ENCODE measurements at places on chromosomes 7 and 10.

GRCh38 chr7:12573885-12574284 lies 3.4 kb downstream of the SCIN start:
- DNase-seq = no peak

- no peak for DNase-seq
Observed at GRCh38 chr10:63515002-63515763, 6.0 kb upstream of the REEP3 start.

DNA sequence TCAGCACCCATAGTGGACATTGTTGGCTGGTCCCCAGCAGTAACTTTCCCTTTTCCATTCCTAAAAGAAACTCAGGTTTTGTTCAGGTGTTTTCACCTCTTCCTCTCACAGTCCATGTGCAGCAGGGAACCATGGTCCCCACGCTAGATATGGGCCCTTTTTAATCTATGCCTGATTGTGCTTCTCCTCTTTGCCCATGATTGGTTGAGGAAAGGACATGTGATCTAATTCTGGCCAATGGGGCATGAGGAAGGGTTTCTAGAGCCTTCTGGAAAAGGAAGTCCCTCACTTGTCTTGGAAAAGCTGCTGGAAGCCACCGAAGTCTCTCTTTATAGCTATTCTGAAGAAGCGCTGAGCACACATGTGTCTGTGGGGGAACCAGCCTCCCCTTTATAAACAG lies 330.7 kb downstream of the ACTR3B start:
- DNase-seq = no peak

- DNase-seq = no peak
Observed at GRCh38 chr7:38169847-38170246, 8.2 kb upstream of the STARD3NL start.

DNA sequence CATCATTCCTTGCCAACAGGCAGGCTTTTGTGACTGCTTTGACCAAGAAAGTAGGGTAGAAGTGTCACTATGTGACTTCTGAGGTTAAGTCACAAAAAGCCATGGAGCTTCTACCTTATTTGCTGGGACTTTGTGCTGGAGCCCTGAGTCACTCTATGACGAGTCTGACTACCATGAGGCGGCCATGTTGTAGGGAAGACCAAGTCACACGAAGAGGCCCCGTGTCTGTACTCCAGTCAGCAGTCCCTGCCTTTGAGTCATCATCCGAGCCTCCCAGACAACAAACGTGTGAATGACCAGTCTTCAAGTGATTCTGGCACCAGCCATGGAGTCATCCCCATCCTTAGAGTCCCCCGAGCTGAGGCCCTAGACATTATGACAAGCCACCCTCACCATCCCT lies 3.5 kb upstream of the MYL10 start:
- no peak for DNase-seq

DNA sequence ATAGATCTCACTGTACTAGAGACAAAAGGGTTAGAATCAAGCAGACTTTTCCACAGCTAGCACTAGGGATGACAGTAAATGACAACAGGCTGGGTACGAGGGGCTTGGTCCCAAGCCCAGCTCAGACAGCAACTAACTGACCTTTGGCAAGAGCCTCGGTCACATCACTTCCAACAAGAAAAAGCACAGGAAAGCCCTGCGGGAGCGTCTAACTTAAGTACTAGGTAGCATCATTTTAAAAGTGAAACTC lies 22.8 kb downstream of the CALML3 start:
- DNase-seq = no peak

DNA sequence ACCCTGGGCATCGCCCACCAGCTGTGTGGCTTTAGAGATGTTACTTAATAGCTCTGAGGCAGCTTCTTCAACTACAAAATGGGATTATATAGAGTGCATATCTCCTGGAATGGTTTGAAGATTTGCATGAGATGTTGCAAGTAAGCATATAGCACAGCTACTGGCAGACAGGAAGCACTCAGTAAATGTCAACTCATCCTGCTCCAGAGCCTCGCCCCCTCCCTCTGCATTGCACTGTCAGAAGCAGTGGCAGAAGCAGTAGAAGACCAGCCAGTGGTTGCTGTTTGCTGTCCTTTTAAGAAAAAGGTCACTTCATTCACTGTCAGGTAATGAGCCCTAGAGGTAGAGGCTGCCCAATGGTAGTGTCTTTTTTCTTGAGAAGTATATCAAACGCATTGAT lies 180.0 kb upstream of the GHITM start:
- DNase-seq = no peak

DNA sequence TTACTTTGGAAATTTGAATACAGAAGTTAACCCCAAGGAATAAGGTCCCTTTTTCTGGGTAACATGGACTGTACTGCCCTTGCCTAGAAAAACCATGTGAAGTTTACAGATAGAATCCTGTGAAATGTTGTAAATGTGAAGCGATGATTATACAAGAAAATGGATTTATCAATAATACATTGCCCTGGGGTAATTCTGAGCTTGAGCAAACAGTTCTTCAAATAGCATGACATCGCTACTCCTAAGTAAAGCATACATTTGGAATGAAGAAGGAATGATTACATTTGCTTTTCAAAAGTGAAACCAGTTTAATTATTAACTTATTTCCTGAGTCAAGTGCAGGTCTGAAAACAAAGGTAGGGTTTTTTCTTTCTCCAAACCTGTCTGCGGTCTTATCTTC lies 43.3 kb upstream of the FZD8 start:
- no peak for DNase-seq

DNA sequence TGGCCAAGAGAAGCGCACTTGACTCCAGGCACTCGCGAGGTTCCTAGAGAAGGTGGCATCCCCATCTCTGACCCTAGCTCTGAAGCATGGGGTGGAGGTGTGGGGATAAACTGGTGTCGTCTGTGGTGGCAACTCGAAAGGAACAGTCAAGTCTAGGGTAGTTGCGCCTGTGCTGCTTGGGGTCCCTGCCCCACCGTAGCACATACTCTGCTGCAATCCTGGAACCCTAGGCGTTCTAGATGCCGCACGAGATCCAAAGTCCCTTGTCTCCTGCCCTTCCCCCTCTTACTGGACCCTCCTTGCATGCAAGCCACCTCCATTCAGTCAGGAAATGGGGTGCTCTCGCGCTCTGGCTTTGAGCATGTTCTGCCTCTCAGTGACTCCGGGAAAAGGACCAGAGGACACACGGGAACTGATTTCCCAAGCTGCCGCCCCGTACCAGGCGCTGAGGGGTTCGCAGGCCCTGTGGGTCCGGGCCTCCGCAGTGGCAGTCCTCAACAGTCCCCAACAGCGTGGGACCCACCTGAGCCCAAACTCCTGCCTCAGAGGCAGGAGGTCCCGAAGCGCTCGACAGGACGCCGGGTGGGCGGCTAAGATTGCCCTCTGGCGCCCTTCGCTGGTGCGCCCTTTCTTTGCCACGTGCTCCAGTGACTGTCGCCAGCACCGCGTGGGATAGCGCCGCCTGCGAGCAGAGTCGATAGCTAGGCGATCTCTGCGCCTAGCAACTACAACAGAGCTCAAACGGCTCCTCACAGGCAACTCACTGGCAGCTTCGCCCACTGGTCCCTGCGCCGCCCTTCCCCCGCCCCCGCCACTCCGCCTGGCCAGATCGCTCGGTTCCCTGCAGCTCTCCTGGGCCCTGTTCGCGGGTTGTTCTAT lies 452.0 kb downstream of the REEP3 start:
- no peak for DNase-seq

DNA sequence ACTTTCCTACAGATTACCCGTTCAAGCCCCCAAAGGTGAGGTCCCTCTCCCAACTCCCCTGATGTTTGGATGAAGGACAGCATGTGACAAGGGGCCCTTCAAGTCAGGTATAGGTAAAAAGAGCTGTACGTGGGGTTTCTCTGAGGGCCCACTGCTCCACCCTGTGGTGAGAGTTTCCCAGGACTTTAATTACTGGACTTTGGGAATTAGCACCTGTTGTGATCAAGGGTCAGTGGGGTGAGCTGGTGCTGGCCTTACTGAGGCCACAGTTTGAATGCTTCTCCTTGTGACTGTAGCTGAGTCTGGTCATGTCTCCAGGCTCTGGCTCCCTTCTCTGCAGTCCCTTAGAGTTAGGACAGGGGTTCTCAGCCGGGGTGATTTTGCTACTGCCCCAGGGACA lies 16.8 kb downstream of the UBE2D4 start:
- DNase-seq = no peak

- no peak for DNase-seq
Observed at GRCh38 chr10:111486346-111486745, 409.5 kb downstream of the ADRA2A start.

DNA sequence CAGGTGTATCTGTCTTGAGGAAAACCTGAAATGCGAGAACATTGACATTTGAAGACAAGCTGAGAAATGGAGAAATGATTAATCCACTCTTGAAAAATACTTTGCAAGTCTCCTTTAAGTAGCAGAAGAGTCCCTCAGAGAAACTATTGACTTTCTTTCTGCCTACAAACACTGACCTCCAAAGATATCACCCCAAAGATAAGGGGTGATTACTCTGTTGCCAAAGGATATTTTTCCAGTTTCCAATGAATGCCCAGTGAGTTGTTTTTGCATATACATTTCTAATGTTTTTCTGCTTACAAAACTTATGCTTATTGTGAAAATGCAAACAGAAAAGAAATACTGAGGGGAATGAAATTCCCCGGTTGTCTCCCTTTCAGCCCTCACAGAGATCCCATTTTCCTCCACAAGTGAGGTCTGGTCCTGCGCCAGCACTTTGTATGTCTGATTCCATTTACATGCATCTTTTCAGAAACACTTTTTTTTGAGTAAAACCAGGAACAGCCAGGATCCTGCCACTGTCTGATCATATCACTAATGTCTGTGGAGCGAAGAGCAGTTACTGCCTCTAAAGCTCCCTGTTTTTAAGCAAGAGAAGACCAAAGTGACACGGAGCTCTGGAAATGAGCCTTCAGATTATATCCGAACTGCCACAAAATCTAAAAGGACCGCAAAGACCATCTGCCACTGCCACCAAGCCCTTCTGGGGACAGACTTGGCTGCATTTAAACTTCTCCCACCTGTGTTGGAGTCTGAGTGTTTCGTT lies 82.9 kb upstream of the PDCD4 start:
- DNase-seq = no peak

GRCh38 chr7:155469311-155470185 lies 11.6 kb downstream of the EN2 start:
- DNase-seq = no peak

- no peak for DNase-seq
Observed at GRCh38 chr7:155222061-155222460, 75.6 kb upstream of the INSIG1 start.

All from stimulated activated CD8-positive, alpha-beta memory T cell treated with anti-CD3 and anti-CD28 coated beads, Interleukin-15, amount 100 ng/mL, for 1 hour (primary cell).